ENCODE measurements at places on chromosomes 6 and 20.

GRCh38 chr6:94734751-94735150, 842.6 kb upstream of the MANEA start:
- DNase-seq = no peak

GRCh38 chr6:44166591-44167184, 8.1 kb downstream of the CAPN11 start:
- DNase-seq = no peak

GRCh38 chr20:50701041-50701963, 10.0 kb upstream of the RIPOR3 start:
- no peak for DNase-seq

GRCh38 chr20:16096756-16097326, 476.4 kb downstream of the KIF16B start:
- DNase-seq = no peak

GRCh38 chr6:50198245-50198644, 148.5 kb upstream of the DEFB112 start:
- no peak for DNase-seq

GRCh38 chr6:11018225-11018624, 25.9 kb downstream of the ELOVL2 start:
- DNase-seq = no peak

GRCh38 chr20:47926731-47927130, 141.4 kb upstream of the SULF2 start:
- DNase-seq = no peak

GRCh38 chr6:33091957-33092356, 16.2 kb downstream of the HLA-DPB1 start:
- no peak for DNase-seq

- no peak for DNase-seq
Observed at GRCh38 chr6:119201480-119201879, 123.0 kb upstream of the FAM184A start.

GRCh38 chr6:99270826-99271225, 78.6 kb downstream of the FAXC start:
- DNase-seq = no peak

DNA sequence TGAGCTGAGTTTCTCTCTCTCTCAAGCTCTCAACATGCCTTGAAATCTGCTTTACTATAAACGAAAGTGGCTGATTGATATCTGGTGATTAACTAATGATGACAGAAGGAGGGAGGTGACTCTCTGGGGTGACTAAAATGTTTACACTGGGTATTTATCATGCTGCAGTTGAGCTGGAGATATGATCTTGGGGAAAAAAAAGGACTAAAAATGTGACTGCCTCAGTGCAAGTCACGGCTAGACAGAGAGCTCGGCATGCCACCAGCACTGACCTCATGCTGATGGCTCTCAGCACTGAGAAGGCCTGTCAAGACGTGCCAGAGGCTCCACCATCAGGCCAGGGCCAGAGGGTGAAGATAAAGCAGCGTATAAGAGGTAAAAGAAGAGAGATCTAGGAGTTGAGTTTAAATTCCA, 103.1 kb upstream of the SPACA1 start:
- DNase-seq = no peak

DNA sequence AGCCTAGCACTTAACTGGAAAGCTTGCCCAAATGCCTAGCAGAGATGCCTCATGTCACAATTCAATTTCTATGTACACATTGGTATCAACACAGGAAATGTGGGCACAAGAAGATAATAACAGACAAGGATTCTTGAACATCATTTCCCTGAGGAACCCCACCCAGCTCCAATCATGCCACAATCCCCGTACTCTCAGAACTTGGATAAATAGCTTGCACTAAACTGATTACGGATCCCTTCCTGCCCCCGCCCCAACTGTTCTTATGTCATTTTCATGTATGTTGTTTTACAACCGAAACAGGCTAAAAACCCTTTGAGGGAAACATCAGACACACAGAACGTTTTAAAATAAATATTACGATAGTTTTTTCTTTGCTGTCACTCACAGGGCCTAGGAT, 87.1 kb downstream of the BACH2 start:
- no peak for DNase-seq

GRCh38 chr20:64168381-64169090, 4.3 kb downstream of the MYT1 start:
- DNase-seq = no peak

- DNase-seq = peak; percentile 43
Observed at GRCh38 chr20:34522969-34523871, 7.0 kb downstream of the DYNLRB1 start.

- DNase-seq = no peak
Observed at GRCh38 chr20:61569825-61570224, 317.8 kb downstream of the CDH4 start.

DNA sequence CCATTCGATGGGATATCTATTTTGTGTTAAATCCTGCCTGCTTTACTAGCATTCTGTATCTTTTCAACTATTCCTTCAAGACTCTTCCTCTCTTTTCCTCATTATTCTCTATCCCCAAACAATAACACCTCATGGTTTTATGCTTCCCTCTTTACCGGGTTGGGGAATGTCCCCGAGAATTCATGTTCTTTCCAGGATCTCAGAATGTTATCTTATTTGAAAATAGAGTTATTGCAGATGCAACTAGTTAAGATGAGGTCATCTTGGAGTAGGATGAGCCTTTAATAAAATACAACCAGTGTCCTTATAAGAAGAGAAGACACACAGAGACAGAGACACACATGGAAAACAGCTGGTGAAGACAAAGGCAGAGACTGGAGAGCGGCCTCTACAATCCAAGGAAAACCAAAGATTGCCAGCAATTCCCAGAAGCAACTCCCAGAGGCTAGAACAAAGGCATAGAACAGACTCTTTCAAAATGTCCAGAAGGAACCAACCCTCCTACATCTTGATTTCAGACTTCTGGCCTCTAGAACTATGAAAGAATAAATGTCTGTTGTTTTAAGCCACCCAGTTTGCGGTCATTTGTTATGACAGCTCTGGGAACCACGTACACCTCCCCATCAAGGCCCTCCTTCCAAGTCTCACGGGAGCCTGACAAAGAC, 126.8 kb upstream of the TNFAIP3 start:
- DNase-seq = no peak

DNA sequence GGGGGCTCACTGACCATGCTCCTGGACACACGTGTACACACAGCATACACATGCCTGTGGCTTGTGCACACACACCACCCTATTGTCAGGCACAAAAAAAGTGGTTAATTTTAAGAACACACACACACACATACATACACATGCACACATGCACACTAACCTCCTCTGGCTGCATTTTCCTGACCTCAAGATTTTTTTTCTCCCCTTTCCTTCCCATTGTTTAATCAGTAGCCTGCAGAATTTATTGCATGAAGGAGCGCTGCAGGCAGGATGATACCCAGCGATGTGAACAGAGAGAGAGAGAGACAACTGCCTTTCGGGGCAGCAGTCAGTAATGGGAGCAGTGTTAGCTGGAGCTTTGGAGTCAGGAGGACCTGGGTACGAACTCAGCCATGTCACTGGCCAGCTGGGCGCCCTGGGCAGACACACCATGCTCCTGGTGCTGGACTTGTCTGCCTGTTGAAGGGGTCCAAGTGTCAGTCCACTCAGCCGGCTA, 990 bp upstream of the TRAF3IP2 start:
- no peak for DNase-seq

Measured in left lobe of liver (tissue), 2 donors.